ENCODE measurements at places on chromosomes 5 and 9.

DNA sequence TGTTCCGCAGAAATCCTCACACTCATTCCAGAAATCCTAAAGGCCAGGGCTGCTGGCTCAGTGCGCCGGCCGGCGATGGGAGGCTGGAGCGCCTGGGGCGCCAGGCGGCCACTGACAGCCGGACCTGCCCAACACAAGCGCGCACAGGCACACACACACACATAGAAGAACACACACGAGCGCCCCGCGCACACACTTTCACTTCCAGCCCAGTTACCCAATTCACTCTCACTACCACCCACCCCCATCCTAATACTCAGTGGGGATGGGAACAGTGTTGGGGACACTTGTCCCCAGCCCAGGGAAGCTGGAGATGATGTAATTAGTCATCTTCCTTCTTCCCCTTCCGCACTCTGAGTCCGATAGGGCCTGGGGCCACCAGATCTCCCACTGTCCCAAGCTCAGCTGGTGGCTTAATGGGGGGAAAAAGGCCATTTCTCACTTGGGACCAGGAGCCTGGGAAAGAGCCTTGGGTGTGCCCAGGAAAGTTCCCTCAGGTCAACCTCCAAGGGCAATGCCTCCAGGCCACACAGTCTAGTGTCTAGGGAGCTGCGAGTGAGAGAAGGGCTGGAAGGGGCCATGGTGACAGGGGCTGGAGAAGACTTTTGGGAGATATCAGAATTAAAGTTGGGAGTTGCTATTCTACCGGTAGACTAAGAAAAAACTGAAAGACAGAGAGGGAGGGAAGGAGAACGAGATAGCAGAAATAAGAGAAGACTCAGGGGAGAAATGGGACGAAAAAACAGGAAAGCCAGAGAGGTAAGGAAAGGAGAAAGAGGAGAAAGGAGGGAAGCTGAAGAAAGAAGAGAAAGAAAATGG lies 1.7 kb downstream of the EBF1 start:
- DNase-seq: no peak

DNA sequence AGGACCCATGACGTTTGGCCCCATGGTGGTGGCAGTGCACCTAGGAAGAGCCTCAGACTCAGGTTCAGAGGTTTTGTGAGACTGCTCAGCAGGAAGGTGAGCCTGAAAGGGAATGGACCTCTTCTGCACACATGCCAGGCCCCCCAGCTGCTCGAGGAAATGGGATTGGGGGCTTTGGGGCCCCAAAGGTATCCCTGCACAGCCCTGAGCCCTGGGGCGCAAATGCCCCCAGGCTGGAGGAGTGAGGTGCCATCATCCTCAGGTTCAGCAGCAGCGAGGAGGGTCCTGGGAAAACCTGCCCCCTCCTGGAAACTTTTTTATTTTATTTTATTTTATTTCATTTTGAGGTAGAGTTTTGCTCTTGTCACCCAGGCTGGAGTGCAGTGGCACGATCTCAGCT lies 171.8 kb upstream of the MVB12B start:
- no peak for DNase-seq

GRCh38 chr5:132363431-132364112 lies 5.9 kb upstream of the SLC22A5 start:
- DNase-seq: no peak

DNA sequence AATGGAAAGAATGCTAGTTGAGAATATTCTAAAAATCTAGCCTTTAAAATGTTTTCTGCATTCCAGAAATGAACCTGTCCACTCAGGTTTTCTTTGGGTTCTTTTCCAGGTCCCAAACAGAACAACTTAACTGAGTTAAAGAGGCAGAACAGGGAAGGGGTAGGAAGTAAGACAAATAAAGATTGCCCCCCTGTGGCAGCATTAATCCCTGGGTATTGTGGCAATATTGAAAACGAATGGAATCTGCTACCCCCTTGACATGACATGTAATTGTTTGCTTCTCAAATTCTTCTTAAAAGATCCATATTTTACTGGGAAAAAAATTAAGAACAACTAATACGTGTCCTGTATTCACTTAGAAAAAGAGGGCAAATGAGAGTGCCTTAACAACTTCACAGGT lies 9.3 kb upstream of the RBM22 start:
- DNase-seq: no peak

GRCh38 chr9:133496861-133497842 lies 18.3 kb upstream of the SLC2A6 start:
- DNase-seq: no peak

- peak; percentile 32 for DNase-seq
These were observed 270.1 kb upstream of the PTGER4 start for GRCh38 chr5:40409601-40410000.

- DNase-seq: no peak
These were observed 864.0 kb upstream of the ACO1 start for GRCh38 chr9:31520301-31521085.

GRCh38 chr5:1323803-1324173 lies 21.1 kb downstream of the CLPTM1L start:
- no peak for DNase-seq

- DNase-seq: no peak
These were observed 18.7 kb downstream of the INIP start for GRCh38 chr9:112699230-112699629.

DNA sequence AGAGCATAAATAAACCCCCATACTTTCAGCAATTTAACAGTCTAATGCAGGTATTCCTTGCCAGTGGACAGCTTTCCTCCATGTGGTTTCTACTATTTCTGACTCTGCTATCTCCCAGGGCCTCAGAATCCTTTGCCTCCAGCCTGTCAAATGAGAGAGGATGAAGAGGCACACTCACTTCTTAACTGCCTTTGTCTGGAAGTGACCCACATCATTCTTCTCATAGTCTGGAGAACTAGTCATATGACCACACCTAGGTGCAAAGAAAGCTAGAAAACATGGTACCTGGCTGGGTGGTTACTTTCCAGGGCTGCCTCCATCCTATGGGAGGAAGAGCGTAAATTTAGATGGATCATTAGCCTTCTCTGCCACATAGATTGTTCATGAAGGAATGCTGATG lies 22.5 kb downstream of the PALM2AKAP2 start:
- DNase-seq: no peak

GRCh38 chr9:68457803-68458202 lies 82.9 kb downstream of the TMEM252 start:
- no peak for DNase-seq

DNA sequence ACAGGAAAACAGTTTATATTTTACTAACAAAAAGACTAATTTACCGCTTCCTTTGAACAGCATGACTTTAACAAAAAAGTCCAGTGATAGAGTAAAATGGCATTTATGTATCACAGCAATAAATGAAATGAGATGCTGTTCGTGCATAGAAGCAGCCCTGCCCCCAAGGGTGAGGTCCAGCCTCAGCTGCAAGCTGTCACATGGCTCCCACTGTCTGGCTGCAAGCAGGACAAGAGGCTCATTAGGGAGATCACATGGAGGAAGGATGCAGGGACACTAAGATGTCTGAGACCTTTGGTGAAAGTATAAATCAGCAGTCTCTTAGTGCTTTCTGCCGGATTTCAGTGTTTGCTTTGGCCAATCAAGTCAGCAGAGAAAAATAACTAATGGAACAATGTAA lies 23.0 kb downstream of the GDNF start:
- no peak for DNase-seq

- no peak for DNase-seq
These were observed 97.7 kb downstream of the LHFPL2 start for GRCh38 chr5:78550891-78551290.

GRCh38 chr5:82068723-82069122 lies 96.9 kb downstream of the ATG10 start:
- DNase-seq: no peak

DNA sequence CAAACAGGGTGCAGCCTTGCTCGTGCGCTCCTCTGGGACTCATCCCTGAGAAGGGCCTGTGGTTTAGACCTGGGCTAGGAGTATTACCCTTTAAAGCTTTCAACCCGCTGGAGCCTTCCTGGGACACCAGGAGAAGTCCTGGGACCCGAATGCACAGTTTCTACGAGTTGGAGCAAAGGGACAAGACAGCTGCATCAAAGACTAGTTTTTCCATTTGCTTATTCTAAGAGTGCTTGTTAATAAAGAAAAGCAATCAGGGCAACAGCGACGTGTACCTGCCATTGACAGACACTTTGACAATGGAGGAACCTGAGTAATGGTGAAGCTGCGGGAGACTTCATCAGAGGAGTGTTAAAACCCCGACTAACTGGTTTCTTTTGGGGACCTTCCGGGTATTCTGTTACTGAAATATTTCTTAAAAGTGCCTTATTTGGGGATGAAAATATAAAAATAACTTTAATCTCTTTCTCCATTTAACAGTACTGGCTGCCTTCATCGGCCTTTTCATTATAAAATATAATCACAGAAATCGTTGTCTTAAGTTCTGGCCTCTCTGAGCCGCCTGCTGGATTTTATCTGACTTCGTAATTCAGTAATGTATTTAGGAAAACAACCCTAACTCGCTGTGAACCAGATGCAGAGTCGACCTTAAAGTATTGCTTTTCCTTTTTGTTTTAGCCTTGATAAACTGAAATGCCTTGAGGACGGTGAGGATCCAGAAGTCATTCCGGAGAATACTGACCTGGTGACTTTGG lies 732 bp downstream of the SNAPC3 start:
- DNase-seq: no peak

DNA sequence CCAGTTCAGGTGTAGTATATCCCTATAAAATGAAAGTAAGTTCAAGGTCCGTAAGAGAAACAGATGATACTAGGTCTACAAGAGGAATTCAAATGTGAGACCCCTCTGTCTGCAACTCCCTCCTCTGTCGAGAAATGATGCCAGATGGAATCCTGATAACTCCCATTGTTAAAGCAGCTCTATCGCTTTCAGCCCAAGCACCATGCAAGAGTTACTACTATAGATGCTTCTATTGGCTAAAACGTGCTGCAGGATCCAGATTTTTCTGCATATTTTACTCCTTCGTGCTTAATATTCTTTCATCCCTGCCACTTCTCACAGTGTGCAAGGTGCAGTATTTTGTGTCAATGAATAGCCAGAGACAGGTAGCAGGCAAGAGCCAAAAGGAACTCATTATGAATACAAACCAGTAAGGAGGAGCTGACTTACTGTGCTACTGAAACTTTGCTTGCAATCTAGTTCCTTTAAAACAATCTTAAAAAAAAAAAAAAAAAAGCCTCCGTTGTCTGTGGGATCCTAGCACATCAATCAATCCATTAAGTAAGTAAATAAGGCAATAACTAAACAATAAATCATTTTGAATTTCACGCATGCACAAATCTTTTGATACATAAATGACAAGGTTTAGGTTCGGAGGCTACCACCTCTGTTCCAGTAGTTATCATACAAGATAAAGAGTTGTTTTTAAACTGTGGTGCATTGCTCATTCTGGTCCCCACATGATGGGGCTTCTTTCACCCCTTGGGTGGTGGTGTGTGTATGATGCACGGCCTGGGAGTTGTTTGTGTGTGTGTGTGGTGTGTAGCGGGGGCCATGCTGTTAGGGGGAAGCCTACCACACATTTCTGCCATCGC lies 151.1 kb upstream of the MPDZ start:
- DNase-seq: no peak

Data from activated CD4-positive, alpha-beta T cell treated with anti-CD3 and anti-CD28 coated beads for 4 hours (primary cell).